ENCODE measurements at places on chromosomes 16 and 17. TPM values are rescaled to one million over a fixed set of nuclear protein-coding genes. Genes with fewer than 3 reads are reported as not detected.

DNA sequence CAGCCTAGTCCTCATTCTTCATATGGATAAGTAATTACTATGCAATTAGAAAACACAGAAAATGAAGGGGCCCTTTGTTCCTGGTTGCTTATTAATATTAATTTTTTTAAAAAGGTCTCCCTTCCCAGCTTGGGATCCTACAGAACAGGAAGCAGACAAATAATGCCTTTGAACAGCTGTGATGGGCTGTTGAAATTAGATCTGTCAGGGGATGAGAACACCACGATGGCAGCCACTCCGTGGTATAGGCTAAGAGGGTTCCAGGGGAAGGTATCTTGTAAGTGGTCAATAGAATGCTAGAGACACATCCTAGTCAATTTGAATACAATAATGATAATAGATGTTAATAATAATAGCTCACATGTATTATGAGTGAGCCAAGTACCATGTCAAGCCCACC is 83.1 kb downstream of the CCDC182 start:
- H3K4me3 ChIP-seq: no peak overlapping the region
- H3K36me3 ChIP-seq: peaks cover 5% of the 10 kb centered on the region
- DNase-seq: no peak

DNA sequence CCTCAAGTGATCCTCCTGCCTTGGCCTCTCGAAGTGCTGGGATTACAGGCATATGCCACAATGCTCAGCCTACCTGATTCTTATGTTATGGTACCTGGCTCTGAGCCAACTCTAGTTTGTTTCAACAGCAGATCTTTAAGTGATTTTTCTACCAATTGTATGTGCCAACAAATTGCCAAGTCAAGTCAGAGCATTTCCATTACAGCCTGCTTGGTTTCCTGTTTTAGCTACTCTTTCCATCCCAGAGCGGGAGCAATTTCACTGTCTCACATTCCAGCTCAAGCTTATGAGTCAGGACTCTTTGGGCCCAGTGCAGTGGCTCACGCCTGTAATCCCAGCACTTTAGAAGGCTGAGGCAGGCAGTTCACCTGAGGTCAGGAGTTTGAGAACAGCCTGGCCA is 30.8 kb upstream of the RBBP6 start:
- no peaks in the 10 kb centered on the region for H3K36me3 ChIP-seq
- H3K4me1 ChIP-seq: no peaks in the 10 kb centered on the region
- no peak overlapping the region for H3K4me3 ChIP-seq
- H3K27me3 ChIP-seq: peaks cover 8% of the 10 kb centered on the region
- no peak for DNase-seq

GRCh38 chr17:2995377-2995776 is 68.0 kb downstream of the OR1D5 start:
- H3K4me1 ChIP-seq: no peaks in the 10 kb centered on the region
- H3K27ac ChIP-seq: no peak overlapping the region
- H3K27me3 ChIP-seq: no peaks in the 10 kb centered on the region
- DNase-seq: peak; percentile 44
- peaks cover 3% of the 10 kb centered on the region for H3K36me3 ChIP-seq

Gene ALDH3A1
- 0.42 TPM for total RNA-seq

Gene PRM1
- total RNA-seq: not detected

Gene GPR139
- total RNA-seq: not detected

Gene CD300LB
- total RNA-seq: not detected

All from endodermal cell (in vitro differentiated cells).